NT2/D1 (cell line): ENCODE measurements at places on chromosomes 12 and 14.

DNA sequence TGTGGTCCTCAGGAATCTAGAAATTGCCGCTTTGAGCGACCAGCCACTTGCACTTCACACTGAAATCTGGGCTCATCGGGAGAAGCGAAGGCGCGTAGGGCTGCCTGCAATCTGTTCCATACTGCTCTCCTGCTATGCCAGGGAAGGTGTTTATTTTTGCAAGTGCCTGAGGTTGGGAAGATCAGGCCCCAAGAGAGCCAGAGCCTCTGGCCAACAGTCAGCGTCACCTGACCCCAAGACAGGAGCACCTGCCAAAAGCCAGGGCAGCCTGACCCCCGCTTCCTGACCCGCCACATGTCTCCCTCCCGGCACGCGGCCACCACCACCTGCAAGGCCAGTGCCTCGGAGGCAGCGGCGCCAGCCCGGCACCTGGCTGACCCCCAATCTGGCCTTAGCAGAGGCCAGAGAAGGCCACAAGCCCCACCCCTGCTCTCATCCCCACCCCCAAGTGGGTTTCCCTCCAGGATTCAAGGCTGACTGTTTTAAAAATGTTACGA lies 94.4 kb downstream of the CHGA start:
- DNase-seq = no peak

- no peak for DNase-seq
Measured at GRCh38 chr12:113333877-113334785, 778 bp downstream of the SLC8B1 start.

- no peak for DNase-seq
Measured at GRCh38 chr12:122283680-122284079, 17.4 kb upstream of the VPS33A start.

DNA sequence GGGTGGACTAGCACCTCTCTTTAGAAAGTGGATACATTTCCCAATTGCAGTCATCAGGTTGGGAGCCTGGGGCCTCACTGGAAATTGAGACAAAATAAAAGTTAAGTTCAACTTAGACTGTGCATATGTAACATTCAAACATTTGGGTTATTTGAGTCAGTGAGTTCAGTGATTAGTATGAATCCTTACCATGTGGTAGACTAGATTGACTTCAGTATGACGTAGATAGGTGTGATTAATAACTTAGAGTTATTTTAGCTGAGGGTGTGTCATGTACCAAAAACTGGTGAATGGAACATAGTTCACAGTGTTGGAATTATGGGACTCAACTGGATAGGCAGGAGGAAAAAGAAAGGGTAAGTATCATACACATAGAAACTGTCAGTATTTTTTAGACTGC lies 8.0 kb upstream of the SSTR1 start:
- no peak for DNase-seq

- DNase-seq = no peak
Measured at GRCh38 chr12:68919581-68920239, 13.3 kb downstream of the CPM start.

GRCh38 chr12:59890896-59891579 lies 295.2 kb downstream of the SLC16A7 start:
- DNase-seq = no peak

GRCh38 chr12:94705676-94706075 lies 55.3 kb upstream of the TMCC3 start:
- DNase-seq = no peak

DNA sequence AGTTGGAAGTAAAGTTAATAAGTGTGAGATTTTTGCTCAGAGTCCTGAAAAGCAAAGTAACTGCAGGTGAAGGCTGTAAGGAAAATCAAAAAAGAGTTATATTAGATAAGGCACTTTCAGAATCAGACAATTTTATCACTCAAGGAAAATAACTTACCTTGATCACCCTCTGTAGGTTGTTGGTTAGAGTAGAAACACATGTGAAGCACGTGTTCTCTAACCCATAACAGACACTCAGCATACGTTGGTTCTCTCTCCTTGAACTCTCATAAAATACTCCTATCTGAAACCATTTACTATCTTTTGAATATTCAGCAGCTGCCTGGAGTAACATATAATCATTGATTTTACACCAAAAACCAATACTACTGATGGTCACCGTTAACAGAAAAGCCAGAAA lies 335.5 kb downstream of the KCNH5 start:
- DNase-seq = no peak

GRCh38 chr14:83614956-83615355 lies 1915.0 kb upstream of the FLRT2 start:
- DNase-seq = no peak
